ENCODE measurements at places on chromosomes 13 and 19.

GRCh38 chr13:110985541-110985940 is 70.7 kb upstream of the ANKRD10 start:
- DNase-seq: no peak

- peak; percentile 80 for DNase-seq
Measured at GRCh38 chr19:16338470-16339360, 14.1 kb downstream of the KLF2 start.

DNA sequence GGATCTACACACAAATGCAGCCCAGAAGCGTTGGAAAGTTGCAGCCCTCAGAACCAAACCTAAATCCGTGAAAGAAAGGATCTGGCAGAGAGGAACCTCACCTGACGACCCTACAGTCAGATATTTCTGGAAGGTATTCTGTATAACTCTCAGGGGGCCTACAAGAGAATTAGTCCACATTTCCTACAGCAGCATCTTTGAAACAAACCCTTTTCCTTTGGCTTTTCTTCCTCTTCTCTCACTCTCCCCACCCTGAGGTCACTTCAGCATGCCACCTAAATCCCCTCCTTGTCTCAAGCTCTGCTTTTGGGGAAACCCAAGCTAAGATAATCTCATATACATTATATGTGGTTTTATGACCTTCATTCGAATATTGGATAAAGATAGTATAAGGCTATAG is 719.0 kb upstream of the MIR17HG start:
- no peak for DNase-seq

- DNase-seq: no peak
Measured at GRCh38 chr13:112637017-112637801, 49.3 kb upstream of the TUBGCP3 start.

- peak; percentile 56 for DNase-seq
Measured at GRCh38 chr19:17829855-17830566, 8.7 kb upstream of the INSL3 start.

DNA sequence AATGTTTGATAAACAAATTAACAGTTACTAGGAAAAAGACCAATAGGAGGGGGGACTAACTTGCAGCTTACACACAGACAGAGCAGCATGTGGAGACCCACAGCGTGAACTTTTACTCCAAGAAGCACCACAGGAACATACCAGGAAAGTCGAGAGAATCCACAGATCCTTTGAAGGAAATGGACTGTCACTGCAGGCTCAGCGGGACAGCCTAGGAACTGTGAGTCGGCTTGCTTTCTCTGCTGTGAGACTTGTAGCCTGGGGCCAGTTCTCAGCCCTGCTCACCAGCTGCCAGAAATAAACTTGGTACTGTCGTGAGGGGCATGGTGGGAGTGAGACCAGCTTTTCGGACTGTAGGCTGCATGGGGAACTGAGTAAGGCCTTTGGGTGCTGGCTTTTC is 1211.5 kb downstream of the PCDH17 start:
- DNase-seq: no peak

GRCh38 chr13:29436721-29437280 is 158.7 kb downstream of the SLC7A1 start:
- DNase-seq: no peak

GRCh38 chr13:106241974-106242953 is 293.2 kb downstream of the EFNB2 start:
- no peak for DNase-seq

DNA sequence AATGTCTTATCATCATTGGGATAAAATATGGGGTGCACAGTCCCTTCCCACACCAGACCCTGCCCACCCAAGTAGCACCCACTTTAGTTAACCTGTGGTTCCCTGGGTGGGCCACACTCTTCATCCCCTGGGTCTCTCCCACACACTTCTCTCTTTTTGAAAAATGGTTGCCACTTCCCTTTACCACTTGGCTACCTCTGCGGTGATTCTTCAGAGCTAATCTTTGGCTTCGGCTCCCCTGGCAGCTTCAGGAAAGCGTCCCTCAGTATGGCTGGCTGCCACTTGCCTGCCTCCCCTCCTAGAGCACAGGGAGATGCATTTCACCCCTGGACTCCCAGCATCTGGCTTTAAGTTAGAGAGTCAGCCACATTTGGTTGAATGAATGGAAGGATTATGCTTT is 18.2 kb downstream of the CCNA1 start:
- DNase-seq: no peak

DNA sequence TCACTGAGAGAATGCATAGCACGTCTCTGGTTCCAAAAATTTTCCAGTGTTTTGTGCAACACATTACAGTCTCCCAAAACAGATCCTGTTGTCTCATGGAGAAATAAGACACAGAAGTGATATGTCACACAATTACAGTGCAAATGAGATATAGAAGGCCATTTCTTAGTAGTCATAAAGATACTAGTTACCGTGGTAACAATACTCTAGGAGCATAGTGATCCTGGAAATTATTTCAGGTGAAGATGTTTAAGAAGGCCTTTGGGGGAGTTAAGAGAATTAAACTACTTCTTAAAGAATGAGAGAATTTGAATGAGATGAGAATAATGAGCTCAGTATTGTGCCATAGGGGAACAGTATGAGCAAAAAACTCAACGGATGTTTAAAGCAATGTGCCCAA is 628.0 kb upstream of the MIR17HG start:
- DNase-seq: no peak
